Ammon's horn (tissue), 1 donor: ENCODE measurements at places on chromosomes 4 and X.

GRCh38 chr4:90857081-90857820 is 730.1 kb downstream of the CCSER1 start:
- DNase-seq: no peak

DNA sequence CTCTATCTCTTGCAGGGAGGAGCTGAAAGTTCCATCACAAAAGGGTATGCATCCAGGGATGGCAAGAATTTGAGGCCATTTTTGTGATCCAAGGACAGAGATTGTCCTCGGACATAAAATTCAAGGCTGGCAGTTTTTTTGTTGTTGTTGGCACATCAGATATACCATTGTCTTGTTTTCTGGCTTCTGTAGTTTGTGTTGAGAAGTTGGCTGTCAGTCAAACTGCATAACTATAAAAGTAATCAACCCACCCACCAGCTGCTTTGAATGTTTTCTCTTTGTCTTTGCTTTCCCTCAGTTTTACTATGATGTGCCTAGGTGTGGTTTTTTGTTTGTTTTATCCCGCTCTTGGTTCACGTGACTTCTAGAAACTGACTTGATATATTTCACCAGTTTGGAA is 21.6 kb upstream of the PDZD4 start:
- DNase-seq: no peak

- no peak for DNase-seq
Measured at GRCh38 chrX:4741024-4741423, 1027.6 kb upstream of the PRKX start.

- no peak for DNase-seq
Measured at GRCh38 chr4:139017861-139018260, 2.3 kb downstream of the NOCT start.
